ENCODE measurements at places on chromosomes 16 and 17.

DNA sequence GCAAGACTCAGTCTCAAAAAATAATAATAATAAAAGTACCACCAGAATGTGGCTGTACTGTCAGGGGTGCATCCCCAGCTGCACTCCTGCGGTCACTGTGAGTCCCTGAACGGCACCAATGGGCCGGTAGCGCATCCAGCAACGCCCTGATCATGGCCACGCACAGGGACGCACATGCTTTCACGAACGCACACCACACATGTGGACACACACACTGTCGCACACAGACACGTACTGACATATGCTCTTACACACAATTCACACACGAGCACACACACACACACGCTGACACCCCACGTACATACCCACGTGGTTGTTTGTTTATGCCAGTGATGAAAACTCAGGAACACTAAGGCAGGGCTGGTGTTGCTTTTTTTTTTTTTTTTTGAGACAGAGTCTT, 21.8 kb downstream of the DOC2B start:
- no peak for DNase-seq

- DNase-seq = no peak
Observed at GRCh38 chr16:7585705-7586104, 253.1 kb downstream of the RBFOX1 start.

DNA sequence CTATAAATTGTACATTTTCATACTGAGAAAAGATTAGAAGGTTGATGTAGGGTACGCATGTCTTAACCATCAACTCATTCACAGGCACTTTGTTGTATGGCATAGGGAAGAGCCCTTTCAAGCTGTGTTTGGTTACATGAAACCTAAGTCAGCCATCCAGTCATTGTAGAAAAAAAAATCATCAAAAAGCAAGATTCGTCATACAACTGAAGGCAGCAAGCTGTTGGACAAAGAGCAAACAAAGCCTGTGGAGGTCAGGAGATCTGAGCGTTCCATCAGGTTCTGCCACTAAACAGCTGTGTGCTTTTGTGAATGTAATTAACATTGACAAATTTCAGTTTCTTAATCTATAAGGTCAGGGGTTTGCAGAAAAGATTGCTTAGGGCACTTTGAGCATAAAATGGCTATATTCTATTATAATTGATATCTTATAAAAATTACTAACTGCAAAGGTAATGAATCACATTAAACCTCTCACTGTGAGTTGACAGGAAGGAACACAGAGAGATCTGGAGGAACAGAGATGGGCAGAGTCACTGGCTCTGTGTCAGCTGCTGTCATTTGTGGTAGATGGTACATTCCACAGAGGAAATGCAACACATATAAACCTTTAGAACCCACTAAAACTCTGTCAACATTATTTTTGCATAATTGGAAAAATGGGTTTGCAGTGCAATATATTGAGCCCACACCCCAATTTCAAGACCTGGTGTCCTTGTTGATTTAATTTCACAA, 66.3 kb upstream of the MYOCD start:
- DNase-seq = no peak

DNA sequence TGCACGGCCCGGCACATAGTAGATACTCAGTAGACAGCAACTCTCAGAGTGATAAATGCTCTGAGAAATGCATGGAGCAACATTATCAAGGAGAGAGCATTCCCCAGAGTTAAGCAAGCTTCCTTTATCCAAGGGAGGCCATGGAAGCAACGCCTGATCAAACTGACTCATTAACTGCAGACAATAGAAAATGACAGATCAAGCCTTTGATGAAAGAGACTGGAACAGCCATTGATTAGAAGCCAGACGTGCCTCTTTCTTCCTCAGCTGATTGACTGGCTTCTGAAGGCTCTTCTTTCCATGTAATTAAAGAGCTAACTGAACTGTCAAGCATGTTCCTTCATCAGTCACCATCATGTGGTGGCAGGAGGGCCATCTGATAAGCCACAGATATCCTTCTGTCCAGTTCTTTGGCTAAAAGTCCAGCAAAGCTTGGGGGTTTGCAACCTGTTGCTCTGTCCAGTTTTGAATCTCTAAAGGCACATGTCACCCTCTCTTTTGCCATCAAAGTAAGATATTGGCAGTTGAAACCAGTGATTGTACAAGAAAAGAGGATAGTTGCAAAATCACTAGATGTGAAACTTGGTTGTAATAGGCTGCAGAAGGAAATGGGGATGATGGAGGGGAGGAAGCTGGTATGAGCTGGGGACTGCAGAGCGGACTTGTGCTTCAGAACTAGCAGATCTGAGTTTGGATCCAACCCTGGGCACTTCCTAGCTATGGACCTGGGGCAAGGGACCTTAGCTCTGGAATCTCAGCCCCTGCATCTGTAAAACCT, 188.0 kb downstream of the HAPSTR1 start:
- DNase-seq = no peak

DNA sequence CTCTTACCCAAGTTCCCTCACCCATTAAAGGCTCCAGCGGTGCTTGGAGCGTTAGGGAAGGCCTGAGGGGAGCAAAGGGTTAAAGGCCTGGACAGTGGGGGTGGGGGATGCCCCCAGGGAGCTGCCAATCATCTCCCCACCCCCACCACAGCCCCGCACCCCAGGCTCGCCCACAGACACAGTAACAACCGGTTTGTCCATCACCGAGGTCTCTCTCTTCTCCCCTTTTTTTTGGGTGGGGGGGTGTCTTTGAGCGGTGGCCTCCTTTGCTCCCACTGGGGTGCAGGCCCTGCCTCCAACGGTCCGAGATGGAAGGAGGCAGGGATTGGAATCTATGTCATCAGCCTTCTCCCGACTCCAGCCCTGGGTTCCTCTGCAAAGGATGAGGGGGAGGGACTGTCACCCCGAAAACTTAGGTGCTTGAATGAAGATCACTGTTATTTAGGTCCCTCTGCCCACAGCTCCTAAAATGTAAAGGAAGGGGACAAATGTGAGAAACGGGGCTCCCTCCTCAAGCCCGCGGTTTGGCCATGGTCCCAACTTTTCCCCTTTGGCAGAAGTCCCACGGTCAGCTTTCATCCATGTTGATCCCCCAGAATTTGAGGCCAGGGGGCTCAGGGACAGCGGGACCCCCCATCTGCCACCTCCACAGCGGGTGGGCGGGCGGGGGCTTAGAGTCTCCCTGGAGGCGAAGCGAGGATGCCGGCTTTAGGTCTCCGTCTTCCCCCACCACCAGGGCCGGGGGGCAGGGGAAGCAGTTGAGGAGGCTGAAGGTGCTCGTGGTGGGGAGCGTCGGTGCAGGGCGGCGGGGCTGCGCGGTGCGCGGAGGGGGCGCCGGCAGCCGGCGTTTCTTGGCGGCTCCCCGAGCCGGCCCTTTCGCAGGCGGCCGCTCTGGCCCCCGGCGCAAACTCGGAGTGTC, 1.7 kb downstream of the EPOP start:
- no peak for DNase-seq

DNA sequence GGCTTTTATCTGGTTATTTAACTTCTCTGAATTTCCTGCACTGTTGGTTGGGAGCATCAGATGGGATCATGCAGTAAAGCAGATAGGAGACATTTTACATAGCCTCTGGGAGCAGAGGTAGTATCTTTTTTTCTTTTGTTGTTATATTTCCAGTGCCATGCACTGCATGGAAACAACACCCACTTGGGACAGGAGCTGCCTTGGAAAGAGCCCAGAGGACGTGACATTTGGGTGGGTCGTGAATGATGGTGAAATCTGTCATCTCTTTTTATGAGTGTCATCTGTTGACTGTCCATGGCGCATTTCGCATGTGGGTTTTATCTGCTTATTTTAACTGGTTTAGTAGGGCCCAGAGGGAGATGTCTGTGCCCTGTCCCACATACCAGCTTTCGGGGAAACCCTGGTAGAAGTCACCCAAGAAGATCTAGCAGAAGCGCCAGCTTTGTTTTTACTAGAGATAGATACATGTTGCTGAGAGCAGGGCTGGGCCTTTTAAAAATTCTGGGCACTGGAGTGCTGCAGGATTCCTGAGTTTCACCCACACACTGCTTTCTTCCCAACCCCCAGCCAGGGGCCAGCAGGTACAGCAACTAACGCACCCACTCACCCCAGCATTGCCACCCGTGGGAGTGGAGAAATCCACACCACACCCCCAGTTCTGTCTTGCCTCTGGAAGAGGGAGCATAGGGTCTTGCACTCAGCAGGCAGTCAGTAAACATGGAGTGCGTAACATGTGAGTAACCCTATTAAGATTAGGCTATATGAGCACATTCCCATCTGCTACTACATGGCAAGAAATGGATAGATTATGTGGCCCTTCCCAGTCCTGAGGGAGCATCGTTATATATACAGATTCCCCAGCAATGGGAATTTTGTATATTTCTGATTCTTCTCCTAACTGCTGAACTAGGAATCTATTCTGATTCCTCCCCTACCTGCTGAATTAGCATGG, 8.4 kb upstream of the TERF2 start:
- DNase-seq = no peak

DNA sequence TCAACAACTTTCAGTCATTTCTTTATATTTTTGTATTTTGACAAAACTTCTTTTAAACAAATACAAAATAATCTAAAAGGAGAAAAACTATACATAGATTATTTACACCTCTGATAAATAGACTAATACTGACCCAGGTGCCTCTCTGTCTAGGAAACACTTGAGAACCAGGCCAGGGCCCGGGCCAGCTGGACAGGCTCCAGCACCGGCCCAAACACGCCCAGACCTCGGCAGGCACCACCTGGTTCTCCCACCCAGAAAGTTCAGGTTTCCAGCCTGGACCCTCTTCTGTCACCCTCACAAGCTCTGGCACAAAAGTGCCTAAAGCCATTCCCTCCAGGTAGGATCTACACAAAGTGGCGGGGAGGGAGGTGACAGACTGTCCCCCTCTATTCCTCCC, 97.0 kb upstream of the DNAH17 start:
- no peak for DNase-seq

DNA sequence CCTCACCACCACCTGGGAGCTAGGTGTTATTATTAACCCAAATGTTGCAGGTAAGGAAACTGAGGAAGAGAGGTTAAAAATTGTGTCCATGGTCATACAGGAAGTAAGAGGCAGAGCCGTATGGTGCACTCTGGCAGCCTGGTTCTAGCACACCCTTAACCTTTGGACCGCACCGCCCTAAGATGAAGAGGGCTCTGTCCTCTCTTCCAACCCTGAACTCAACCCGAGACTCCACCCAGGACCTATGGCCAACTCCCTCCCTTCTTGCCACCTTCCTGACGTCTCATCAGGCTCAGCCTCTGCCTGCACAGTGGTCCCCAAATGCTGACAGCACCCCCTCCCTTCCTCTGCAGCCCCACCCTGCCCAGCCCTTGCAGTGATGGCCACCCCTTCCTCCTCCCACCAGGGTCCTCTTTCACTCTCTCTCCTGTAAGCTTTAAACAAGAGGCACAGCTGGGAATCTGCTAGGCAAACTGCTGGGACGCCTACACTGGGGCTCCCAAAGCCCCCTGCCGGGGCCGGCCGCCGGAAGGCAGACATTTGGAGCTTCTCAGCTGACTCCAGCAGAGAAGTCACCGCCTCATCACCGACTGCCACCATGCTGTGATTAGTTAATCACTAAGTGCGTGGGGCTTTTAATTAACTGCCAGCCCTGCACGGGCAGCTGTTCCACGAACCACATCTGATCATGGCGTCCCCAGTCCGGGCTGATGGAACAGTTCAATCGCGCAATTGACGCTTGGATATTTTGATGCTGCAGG, 16.7 kb upstream of the C16orf78 start:
- no peak for DNase-seq

GRCh38 chr16:80580109-80580832, 39.5 kb downstream of the DYNLRB2 start:
- DNase-seq = no peak

GRCh38 chr17:4945176-4945943, 3.0 kb downstream of the PFN1 start:
- no peak for DNase-seq

GRCh38 chr16:12440228-12440530, 363.5 kb downstream of the CPPED1 start:
- DNase-seq = no peak

GRCh38 chr16:50323335-50324011, 45.3 kb downstream of the BRD7 start:
- DNase-seq = peak; percentile 62

- no peak for DNase-seq
Observed at GRCh38 chr16:53690771-53691170, 12.9 kb downstream of the RPGRIP1L start.

DNA sequence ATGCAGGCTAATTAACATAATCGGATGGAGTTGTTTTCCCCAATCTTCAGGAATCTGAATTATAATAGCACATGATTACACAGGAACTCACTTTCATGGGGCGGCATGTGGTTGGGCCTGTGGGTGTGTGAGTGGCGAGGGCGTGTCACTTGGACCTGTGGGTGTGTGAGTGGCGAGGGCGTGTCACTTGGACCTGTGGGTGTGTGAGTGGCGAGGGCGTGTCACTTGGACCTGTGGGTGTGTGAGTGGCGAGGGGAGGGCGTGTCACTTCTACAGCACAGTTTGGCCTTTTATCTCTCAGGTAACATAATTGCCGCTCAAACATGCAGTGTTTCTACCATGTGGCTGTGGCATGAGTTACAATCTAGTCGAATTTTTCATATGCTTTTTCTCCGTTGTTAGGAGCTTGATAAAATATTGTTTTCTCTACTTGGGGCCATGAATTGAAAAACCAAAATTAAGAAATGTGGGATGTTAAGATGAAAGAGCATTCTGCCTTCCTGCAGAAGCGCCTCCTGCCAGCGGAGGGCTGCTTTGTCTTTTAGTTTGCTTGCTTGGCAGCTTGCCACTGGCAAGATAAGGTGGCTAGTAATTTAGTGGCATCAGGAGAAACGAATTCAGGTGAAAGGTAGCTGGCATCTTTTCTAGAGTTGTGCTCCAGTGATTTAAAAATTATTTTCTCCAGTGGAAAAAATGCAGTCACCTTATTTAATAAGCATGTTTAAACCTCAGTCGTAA, 36.2 kb downstream of the USP10 start:
- peak; percentile 6 for DNase-seq

DNA sequence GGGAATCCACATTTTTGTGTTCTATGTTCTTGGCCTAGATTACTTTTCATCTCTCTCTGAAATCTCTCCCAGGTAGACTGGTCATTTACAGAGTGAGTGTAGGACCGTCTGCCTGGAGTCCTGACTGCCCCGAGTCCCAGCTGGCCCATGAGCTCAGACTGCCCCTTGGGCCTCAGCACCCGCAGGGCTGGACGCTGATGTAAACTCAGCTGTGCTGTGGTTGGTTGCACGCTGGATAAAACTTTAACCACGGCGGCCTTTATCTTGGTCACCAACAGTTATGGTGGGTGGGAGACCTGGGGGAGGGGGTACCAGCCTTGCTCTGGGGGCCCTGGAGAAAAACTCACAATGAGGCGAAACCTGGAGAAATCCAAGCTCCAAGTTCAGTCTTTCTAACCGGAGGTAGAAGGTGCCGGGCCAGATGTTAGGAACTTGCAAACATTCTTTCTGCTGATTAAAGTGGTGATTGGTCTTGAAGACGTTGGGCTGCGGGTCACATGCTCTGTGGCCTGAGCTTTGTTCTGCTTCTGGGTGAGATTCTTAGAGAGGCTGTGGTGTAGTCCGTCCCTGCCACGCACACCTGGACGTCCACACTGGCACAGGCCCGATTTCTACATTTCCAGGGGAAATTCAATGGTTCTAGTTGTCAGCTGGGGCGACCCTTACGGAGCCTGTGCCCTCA, 6.9 kb downstream of the METRNL start:
- DNase-seq = no peak
